ENCODE measurements at places on chromosomes 5 and 9.

DNA sequence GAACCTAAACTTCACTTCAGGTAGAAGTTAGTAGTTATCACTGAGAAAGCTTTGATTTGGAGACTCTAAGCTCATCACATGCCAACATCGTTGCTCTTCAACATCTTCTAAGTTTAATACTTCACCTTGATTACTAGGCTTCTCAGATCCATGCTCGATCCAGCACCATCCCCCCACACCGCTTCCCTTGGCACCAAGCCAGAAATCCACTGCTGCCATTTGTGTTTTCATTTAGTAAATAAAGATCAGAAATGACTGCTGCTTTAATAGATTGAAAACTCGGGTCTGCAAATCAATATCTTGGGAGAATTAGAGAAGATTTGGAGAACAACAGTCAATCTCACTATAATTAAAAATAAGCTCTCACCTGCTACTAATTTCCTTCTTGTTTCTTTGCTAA is 214.7 kb upstream of the NR4A3 start:
- DNase-seq = no peak

DNA sequence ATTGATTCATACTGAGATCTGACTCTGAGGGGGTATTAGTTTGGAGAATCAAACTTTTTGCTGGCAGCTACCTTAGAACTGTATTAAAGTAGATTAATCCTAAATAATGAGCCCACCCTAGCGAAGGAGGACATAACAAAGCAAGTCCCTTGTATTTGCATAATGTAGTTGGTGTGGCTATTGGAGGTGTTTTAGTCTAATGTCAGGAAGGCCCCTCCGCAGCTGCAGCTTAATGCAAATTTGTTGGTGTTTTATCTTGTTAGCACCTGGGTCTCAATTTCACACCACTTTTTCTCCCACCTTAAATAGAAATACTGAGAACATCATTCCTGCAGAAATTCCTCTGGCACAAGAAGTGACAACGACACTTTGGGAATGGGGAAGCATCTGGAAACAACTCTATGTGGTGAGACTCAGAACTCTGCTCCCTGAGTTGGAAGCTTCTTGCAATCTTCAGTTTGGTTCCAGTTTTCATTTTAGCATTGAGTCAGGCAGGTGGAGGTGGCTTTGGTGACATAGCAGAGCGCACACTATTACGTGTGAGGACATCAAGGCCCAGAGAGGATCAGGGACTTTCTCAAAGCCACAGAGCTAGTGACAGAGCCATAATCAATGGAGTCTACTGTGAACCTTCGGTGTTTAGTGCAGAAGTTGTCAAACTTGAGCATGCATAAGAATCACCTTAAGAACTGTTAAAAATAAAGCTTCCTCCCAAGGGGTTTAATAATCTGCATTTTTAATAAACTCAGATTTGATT is 33.9 kb downstream of the DOCK2 start:
- no peak for DNase-seq

- DNase-seq = no peak
These were observed 700 bp downstream of the SKP2 start for GRCh38 chr5:36152324-36153297.

DNA sequence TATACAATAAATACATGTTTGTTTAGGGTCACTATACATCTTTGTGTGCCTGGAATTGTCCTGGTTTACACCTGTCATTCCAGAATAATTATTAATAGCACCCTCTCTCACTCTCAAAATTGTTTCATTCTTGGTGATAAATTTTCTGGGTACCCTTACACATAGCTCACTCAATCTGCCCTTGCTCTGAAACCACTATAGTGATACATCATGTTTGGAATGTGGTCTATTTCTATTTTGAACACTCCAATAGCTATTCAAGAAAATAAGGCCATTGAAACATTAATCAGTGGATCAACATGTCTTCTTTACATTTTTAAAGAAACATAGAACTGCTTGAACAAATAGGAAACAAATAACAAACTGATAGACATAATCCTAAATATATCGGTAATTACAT is 158.7 kb downstream of the ARRDC3 start:
- no peak for DNase-seq

DNA sequence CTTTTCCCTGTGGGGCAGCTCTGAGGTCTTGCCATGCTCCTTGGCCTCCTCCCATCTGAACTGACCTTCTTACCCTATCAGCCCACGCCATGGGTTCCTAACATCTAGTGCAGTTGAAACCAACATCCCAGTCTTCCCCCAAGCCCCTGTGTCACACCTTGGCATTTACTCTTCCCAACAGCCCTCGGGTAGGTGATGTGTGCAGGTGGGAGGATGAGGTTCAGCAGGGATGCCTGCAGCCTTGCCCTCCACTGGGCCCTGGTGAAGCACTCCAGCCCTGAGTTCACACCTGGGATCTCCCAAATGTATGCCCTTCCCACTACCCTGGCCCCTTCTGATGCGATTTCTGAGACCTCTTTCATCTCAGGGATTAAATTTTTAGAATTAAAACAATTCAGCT is 15.5 kb downstream of the IRX2 start:
- no peak for DNase-seq

GRCh38 chr9:72537671-72538070 is 16.3 kb downstream of the TMC1 start:
- DNase-seq = no peak
